ENCODE measurements at places on chromosomes 4 and X.
A peak's percentile ranks its signal among the peaks of the same experiment; 100 is the strongest.

DNA sequence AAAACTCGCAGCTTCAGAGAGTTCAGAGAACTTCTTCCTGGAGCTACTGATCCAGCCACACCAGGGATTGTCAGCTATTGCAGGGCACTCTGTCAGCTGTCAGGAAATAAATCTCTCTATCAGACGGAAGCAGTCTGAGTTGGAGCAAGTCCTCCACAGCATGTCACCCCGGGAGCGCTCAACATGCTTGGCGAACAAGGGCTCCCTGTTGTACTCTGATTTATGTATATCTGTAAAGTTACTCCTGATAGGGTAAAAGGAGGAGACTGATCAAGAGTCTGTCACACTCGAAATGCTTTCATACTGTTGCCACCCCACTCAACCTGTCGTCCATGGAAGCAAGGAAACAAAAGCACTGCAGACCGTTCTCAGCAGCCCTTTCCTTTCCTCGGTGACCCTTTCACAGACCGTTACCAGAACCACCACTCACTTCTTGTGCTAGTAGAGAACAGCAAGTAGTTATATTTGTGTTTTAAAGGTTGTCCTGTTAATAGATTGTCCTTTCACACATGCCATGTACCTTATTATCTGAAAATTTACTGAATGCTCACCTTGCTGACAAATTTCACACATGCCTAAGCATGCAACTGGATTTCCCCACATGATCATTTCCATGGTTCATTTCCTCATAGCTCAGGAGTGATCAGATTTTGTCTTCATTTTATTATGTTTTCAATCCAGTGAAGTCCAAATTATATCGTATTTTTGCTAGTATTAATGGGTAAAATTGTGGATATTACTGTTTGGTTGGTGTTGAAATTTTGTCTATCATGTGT is 2108.9 kb upstream of the TENM3 start:
- no peak for DNase-seq

DNA sequence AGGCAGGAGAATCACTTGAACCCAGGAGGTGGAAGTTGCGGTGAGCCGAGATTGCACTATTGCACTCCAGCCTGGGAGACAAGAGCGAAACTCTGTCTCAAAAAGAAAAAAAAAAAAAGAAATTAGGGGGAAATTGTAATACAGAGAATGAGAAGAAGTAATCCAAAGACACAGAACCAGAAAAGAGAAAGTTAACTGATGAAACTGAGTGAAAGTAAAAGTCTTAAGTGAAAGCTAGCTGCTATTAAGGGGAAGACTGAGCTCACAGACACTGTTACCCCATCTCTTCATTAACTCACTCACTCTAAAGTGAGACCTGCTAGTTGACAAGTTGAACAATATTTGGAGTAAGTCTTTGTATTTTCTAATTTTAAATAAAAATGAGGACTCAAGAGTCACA is 763.0 kb upstream of the PCDH10 start:
- no peak for DNase-seq

DNA sequence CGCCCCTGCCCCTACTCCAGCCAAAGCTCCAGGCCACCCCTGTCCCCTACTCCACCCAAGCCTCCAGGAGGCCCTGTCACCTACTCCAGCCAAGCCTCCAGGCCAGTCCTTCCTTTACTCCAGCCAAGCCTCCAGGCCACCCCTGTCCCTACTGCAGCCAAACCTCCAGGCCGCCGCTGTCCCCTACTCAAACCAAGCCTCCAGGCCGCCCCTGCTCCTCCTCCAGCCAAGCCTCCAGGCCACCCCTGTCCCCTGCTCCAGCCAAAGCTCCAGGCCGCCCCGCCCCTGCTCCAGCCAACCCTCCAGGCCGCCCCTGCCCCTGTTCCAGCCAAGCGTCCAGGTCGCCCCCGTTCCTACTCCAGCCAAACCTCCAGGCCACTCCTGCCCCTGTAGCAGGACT is 5.1 kb upstream of the ASMT start:
- DNase-seq: no peak

DNA sequence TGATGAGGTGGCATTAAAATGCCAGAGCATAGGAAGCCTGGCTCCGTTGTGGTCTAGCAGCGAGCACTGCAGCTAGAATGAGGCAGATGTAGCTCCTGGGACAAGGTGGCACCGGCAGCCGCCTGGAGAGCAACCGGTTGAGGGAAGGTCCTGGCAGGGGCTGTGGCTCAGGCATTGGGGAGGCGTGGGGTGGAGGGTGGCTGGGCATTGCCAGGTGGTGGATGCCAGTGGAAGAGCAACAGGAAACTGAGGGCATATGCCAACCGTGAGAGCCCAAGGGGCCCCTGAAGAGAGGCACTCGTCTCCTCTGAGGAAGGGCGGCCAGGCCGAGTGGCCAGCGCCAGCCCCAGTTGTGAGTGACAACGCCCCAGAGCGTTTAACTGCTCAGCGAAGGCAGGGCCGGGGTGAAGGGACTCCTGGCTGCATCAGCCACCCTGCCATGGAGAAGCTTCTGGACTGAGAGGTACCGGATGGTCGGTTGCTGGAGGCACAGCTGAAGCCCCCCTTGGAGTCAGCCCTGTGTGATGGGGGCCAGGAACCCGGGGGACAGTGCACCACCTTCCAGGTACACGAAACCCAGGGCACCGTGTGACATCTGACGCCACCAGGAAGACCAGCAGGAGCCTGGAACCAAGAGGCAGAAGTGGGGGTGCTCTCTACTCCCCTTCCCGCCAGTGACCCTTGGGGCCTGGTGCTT is 13.2 kb upstream of the PDE6B start:
- no peak for DNase-seq

DNA sequence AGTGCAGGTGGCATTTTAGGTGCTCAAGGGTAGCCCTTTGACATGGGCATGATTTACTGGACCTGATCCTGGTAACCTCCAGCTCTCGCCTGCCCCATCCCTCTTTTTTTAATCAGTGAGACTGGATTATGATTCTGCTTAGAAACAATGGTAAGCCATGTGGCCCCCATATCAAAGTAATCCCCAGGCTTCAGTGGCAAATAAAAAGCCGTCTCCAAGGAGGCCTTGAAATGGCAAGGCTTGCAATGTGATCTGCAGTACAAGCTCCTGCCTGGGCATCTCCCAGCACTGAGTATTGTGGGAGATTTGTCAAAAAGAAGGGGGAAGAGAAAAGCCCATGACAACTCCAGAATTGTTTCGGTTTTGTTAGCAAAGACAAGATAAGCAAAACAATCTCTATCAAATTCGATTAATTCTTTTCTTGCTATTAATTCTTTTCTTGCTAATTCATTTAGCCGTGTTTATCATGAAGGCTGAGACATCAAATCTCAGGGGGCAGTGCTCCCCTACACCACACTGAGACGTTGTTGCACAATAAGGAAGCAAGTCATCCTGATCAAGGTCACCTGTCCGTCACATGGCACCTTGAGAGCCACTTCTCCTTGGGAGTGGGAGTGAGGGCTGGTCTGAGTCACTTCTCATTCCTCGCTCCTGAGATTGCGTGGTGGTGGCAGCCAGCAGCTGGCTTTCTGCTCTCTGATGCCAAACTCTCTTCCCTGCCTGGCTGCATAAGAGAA is 312.7 kb upstream of the GATB start:
- DNase-seq: peak; percentile 3
